Activated T-cell treated with anti-CD3 and anti-CD28 coated beads, Interleukin-2, amount 50 U/mL, for 48 hours (primary cell): ENCODE measurements at places on chromosomes 3 and 15.

GRCh38 chr15:48330105-48330785 is 984 bp upstream of the DUT start:
- DNase-seq = no peak

- DNase-seq = no peak
These were observed 13.0 kb downstream of the VIPR1 start for GRCh38 chr3:42515391-42515916.

GRCh38 chr15:74616366-74616939 is 817 bp downstream of the CLK3 start:
- DNase-seq = peak; percentile 69

- no peak for DNase-seq
These were observed 647.4 kb downstream of the NR2F2 start for GRCh38 chr15:96977886-96978285.

DNA sequence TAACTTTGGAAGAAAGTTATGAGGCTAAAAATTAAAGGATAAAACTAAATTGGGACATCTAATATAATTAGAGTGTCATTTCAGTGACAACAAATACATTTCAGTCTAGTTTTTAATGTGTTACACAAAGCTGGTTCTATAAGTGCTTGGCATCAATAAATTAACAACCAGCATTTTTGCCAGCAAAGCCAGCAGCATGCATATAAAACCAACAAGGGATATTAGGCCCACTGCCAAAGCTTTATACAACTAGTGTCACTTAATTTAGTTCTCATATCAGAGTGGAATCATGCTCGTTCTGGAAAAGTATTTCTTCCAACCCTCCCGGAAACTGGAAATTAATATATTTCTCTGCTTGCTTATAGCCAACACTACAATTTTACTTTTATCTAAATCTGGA is 88.8 kb downstream of the THBS1 start:
- DNase-seq = no peak
